ENCODE measurements at places on chromosomes 1 and 21. TPM values are rescaled to one million over a fixed set of nuclear protein-coding genes. Genes with fewer than 3 reads are reported as not detected.

- DNase-seq, result no peak
Measured at GRCh38 chr1:52348704-52349300, 17.2 kb downstream of the CC2D1B start.

GRCh38 chr1:236502972-236503639 is 20.7 kb upstream of the LGALS8 start:
- peak; percentile 68 for DNase-seq

GRCh38 chr1:235997931-235998330 is 67.0 kb downstream of the NID1 start:
- DNase-seq, result no peak

DNA sequence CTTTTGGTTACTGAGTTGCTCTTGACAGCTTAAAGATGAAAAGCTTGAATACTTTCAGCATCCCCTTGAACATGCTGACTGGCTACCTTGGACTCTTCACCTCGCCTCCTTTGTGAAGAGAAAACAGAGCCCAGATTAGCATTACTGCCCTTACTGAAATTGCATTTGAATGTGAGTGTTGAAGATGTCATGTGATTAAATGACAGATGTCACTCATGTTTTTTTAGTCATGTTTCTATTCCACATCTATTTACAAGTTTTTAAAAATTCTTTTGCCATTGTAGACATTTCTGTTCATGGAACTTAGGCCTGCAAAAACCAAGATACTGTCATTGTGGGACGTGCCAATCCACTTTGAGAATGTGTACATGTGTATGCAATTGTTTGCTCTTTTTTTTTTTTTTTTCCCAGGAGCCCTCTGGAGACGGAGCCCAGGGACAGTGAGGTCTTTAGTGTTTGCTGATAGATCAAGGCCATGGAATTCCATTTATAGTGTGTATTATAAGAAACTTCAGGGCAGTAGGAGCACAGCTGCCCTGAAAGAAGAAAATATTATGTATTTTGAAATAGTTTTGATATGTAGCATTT is 25.7 kb upstream of the IVNS1ABP start:
- no peak for DNase-seq

GRCh38 chr1:115729756-115730155 is 38.8 kb downstream of the CASQ2 start:
- no peak for DNase-seq

GRCh38 chr1:100039591-100039990 is 69.8 kb downstream of the SLC35A3 start:
- no peak for DNase-seq

DNA sequence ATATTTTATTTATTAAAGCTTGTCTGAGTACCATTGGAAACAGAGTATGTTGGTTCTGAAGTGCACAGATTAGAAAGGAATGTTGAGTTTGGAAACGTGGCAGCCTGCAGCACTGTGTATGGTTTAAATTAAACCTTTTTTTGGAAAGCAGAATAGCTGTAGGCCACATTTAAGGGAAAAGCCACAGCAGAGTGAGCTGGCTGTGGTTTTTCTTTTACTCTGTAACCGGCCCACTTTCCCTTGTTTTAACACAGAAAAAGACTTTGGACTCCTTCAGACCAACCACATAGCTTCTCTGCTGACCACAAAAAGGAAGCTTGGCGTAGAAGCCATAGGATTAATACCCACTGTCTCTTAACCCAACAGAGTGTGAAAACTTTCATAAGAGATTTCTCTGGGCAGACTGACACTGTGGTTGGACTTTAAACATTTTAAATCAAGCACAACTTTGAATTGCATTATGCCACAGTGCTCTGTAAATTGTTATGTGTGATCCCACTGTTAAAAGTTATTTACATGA is 75.2 kb downstream of the NFIA start:
- DNase-seq, result no peak

ZNF648 gene
- total RNA-seq, result not detected

CHRNB2 gene
- 0.05 TPM for total RNA-seq

ITLN2 gene
- 0.21 TPM for total RNA-seq

DNA sequence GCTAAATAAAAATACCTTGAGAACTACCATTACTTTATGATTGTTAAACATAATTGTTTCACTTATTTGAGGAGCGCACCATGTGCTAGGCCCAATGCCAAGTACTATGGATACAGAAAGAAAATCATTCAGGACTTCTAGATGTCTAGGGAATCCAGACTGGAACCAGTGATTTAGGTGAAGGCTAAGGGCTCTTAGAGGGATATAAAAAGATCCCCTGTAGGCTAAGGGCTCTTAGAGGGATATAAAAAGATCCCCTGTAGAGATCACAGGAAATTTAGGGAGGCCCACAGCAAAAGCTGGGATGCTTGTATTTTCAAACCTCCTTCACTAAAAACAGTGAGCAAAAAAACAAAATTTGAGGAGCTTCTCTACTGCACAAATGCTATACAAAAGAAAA is 6.7 kb downstream of the TOR1AIP2 start:
- no peak for DNase-seq

DNA sequence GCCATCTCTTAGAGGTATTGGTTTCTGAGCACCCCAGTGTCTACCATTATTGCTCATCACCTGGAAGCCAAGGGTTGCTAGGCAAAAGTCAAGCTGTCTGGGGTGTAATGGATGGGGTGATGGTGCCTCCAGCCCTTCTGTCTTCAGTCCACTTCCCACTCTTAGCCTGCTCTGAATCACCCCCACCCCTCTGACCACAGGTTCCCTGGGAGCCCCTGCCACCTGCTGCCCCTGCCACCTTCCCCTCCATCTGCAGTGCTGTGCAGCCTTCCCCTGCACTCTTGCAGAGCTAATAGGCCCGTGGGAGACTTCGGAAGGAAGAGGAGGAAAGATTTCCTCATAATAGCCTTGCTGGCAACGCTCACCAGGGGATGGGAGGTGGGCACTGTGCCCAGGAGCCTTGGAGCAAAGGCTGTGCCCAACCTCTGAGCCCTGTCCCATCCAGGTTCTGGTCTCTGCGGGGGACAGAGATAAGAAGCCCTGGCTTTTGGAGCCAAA is 35.5 kb downstream of the CAPN2 start:
- DNase-seq, result peak; percentile 65

LCK gene
- 1.2 TPM for total RNA-seq

DNA sequence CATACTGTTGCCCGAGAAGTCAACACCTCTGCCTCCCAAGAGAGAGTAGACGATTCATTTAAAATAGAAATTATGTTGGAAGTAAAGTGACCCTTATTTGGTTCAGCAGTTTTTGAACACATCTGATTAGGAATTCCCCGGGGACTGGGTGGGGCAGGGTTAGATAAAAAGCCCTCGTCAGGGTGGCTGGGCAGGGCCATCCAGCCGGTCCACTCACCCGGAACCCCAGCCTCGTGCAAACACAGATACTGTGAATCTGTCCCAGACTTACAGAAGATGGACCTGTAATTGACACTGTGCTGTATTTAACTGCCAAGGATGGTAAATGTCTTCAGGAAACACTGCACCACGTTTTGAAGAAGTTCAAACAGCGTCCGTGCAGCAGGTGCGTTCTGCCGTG is 63.7 kb downstream of the PRDM16 start:
- DNase-seq, result no peak

- DNase-seq, result no peak
Measured at GRCh38 chr1:22414244-22414751, 37.4 kb upstream of the ZBTB40 start.

LCE1D gene
- total RNA-seq, result not detected

GRCh38 chr1:230465691-230466090 is 39.6 kb upstream of the PGBD5 start:
- DNase-seq, result no peak

ASCL5 gene
- not detected for total RNA-seq

- DNase-seq, result peak; percentile 34
Measured at GRCh38 chr1:37513795-37514349, 694 bp downstream of the MEAF6 start.

GRCh38 chr1:6245869-6246496 is 2.0 kb downstream of the HES3 start:
- no peak for DNase-seq

SLC35F3 gene
- total RNA-seq, result not detected

GRCh38 chr1:154755858-154756730 is 114.0 kb downstream of the KCNN3 start:
- no peak for DNase-seq

GRCh38 chr1:228337711-228338520 is 68.7 kb downstream of the TRIM11 start:
- DNase-seq, result peak; percentile 10

VANGL2 gene
- 5.1 TPM for total RNA-seq

DNA sequence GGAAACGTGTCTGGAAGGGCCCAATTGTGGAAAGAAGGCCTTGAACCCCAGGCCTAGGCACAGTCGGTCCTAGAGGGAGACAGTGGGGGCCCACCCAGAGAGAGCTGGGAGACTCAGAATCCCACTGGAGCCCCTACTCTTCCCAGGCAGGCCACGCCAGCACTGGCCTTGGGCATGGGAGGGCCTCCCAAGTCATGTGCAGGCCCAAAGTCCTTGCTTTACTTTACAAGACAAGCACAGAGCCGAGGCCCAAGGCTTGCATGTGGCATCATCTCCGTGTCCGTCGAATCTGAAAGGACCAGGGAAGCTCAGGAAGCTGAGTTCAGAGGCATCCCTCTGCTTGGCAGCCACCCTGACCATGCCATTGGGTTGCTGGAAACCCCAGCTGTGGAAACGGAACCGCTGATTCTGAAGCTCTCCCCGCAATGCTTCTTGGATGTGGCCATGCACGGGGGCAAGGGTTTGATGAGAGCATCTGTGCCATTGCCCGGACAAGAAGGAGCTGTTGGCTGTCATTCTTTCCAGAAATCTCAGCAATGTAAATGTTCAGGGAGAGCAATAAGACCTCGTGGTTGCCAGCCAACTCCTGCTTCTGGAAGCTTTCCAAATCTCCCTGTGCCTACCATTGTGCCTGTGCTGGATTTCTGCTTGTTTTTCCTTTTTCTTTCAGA is 32.8 kb downstream of the ABCG1 start:
- no peak for DNase-seq

- no peak for DNase-seq
Measured at GRCh38 chr1:235608278-235608677, 41.3 kb downstream of the GNG4 start.

ARHGAP30 gene
- 7.4 TPM for total RNA-seq

AKNAD1 gene
- not detected for total RNA-seq

DNA sequence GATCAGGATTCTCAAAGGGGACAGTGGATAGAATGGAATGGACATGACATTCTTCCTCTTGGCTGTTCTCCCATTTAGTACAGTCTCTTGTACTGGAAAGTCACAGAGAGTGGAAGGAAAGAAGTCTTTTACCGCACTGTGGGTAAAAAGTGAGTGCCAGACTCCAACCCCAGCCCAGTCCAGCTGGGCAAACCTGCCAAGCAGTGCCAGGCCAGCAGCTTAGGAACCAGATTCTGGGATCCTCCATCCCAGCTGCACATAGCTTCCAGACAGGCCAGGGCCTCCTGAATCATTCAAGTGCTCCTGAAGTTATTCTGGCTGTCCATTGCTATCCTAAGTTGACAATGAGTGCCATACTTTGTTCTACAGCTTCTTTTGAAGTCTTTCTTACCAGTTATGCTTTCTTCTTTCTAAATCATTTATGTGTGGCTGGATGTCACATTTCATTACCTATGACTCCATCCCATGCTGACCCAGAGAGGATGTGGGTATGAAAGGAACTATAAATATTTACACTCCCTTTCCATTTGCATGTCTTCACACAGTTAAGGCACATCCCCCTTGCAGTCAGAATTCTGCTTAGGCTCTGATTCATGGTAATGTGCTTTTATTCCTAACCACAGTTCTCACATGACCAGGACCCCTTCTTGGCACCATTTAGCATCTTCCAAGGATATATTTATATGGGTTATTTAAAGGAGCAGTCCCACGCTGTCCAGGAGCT is 88.9 kb downstream of the AK5 start:
- no peak for DNase-seq

DNA sequence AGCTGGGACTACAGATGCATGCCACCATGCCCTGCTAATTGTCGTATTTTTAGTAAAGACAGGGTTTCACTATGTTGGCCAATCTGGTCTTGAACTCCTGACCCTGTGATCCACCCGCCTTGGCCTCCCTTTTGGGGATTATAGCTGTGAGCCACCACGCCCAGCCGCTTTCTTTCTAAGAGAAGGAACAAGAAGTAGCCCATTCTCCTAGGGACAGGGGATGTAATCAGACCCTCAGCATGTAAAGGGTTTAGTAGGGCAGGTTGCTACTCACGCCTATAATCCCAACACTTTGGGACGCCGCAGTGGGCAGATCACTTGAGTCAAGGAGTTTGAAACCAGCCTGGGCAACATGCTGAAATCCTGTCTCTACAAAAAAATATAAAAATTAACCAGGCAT is 189.7 kb downstream of the TOMM20 start:
- DNase-seq, result no peak

DNA sequence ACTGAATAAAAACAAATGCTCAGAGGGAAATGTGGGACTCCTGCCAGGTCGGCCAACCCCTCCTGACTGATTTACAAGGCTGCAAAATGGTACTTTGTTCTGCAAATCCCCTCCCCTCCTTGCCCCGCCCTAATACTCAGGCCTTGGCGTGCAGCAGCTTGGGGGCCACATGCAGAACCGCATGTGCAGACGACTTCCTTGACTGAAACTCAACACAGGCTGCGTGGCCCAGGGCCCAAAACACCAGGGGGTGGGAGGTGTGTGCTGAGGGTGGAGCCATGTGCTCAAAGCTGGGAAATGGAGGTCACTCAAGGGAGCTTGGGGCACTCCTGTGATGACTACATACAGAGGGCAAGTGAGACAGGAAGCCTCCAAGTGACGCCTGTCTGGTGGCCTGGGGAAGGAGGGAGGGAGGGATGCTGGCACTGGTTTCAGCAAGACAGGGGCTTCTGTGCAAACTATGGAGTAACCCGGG is 87.2 kb downstream of the MRPL37 start:
- peak; percentile 79 for DNase-seq

DNA sequence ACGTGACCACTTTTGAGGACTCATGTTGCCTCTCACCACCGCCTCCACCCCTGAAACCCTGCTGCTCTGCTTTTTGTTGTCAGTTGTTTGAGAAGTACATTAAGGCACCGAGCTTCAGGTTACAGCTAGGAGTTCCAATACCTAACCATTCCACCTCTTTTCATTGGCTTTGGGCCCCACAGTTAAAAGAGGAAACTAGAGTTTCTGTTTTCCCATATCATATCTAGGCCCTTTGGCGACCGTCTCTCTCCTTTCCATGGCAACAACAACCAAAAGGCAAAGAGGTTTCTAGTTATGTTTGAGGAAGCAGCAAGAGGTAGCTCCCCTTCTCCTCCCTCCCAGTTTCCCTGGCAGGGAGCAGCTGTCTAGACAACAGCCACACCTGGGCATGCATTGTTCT is 5.9 kb downstream of the ANKRD35 start:
- DNase-seq, result no peak

KCNA2 gene
- 0.60 TPM for total RNA-seq

PRAMEF18 gene
- not detected for total RNA-seq

- no peak for DNase-seq
Measured at GRCh38 chr1:177755851-177756560, 213.9 kb downstream of the SEC16B start.

TFF2 gene
- not detected for total RNA-seq

EDN2 gene
- 0.18 TPM for total RNA-seq

GRCh38 chr1:27602462-27603308 is 1.3 kb downstream of the AHDC1 start:
- DNase-seq, result peak; percentile 74

Data from left cardiac atrium (tissue), 4 donors.